ENCODE measurements at places on chromosomes 4 and X.

DNA sequence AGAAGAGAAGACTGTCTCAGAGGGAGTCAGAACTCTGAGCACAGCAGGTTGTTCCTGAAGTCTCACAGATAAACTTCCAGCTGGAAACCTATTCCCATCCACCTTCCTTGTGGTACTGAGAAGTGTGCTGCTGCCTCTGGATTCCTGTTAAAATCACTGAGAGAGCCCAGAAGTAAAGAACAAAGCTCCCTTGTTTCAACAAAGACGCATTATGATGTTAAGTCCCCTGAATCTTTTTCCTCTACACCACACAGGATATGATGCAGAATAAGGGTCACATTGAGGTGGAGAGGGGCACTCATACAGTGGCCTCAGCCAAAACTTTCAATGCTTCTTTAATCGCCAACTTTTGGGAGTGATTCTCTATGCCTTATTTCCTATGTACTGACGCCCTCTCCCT, 321.0 kb downstream of the OPHN1 start:
- no peak for DNase-seq

DNA sequence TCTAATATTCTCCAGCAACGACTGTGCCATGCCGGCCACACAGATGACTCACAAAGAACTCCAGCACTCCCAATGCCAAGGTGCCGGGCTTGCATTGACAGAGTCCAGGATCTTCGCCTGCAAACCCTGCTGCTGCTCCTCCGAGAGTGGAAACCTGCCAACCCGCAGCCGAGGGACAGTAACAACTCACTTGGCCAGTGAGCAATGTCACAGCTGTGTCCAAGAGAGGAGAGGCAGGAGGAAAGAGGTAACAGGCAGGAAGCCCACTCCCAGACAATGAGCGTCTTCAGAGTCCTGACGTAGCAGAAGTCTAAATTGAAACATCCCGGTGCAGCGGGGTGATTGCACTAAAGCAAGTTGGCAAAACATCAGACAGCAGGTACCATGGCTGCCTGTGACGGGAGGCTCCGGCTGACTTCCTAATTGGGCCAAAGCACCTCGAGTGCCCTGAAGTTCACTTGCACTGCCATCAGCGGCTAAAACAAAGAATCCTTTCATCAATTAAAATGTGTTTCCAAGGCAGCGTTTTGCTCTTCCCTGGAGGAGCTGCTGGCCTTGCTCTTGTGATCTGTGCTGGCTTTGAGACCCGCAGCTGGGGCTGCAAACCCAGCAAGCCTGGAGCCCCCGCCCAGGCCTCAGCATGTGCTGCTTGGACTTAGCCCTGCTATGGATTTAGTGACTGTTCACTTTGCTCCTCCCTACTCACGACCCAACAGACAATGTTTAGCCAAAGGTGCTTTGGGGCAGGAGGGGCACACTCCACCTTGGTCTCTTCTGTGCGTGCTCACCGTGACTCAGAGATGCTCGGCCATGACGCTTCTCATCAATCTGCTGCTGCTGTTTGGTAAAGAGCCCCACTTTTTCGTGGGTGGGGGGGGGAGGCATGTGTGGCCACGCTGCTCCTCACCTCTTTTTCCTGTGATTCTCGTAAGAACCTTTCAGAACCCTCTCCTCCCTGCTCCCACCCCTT, 36.5 kb downstream of the DCTD start:
- DNase-seq = no peak

DNA sequence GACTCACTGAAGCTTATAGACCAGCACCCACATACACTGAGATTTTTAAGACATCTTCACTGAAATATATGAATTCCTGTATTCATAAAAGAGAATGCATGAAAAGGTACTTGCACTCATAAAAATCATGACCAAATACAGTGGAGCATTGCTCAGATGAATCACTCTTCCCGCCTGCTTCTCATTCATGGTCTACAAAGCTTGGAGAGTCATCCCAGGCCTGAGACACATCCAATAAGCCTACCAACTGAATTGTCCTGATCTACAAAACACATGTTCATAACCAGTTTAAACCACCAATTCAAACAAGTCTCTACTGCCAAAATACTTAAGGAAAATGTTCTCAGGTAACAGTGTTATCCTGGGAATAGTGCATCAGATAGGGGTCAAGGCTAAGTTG, 38.1 kb downstream of the PROM1 start:
- no peak for DNase-seq

- no peak for DNase-seq
These were observed 349.8 kb downstream of the OPHN1 start for GRCh38 chrX:68083510-68083909.

DNA sequence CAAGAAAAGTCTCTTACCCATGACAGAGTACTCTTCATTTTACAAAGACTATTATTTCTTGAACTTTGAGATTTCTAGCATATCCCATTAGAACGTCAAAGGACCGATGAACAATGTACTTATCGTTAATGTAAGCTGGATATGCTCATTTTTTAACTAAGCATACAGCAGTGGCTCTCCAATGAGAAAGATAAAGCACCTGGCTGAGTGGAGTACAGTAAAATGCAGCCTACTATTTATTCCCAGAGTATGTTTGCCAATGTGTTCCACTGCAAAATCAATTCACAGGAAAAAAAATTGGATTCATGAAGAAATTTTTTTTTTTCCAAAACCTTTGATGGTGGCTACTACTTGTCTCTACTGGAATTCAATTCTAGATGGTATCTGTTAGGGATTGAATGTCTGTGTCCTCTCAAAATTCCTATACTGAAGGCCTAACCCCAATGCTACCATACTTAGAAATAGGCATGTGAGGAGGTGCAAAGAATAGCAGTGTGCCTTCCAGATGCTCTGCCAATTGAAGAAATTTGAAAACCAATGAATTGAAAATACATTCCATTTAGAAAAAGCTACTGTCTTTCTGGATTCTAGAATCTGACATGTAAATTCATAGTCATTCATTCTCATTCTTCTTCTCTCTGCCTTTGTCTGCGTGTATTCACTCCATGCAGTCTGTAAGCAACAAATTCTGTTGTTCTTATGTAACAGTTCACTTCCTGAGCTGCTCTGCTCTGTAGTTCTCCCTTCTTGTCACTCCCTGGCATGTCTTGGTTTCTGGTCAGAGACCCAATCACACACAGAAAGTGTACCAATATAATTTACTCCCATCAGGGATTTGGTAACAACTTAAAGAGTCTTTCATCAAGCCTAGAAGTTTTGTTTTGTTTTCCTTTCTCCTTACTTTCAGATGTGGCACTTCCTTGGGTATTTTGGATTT, 61.4 kb downstream of the PAPSS1 start:
- DNase-seq = no peak

GRCh38 chrX:53133400-53133799, 39.5 kb downstream of the KANTR start:
- DNase-seq = no peak

GRCh38 chr4:119517361-119518229, 111.0 kb downstream of the PDE5A start:
- no peak for DNase-seq

- DNase-seq = no peak
These were observed 27.7 kb downstream of the FBXO8 start for GRCh38 chr4:174255786-174256185.

GRCh38 chrX:17692709-17693346, 44.5 kb upstream of the SCML1 start:
- no peak for DNase-seq

DNA sequence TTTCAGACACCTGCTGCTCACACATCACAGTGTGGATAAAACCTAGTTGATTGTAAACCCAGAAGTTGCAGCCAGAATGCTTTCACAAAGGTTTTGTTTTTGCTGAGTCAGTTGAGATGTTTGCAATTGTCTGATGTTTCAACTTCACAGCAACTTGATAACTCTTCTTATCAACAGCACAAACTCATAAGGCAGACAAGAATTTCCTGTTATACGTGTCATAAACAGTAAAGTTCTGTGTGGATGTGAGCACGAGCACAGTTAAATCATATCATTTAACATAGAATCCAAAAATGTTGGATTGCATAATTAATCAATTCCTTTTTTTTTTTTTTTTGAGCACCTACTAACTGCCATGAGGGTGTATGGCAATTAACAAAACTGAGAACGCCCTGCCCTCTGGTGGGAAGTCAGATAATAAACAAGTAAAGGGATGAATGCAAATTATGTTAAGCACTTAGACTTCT, 512.2 kb downstream of the PDHA2 start:
- no peak for DNase-seq

DNA sequence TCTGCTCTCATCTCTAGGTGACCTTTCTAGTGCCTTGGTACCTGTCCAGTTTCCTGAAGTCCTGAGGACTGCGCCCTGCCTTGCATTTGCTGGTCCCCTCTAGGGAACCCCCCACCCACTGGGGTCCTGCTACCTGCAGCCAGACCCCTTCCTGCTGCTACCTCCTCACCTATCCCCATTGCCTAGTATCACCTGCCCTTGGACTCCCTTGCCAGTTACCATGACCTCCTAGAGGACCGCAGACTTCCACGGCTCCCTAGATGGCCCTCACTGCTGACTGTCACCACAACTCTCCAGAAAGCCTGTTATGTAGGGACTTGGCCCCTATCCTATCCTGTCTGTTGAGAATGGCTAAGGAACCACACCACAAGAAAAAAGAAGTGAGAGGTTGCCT, 166.6 kb downstream of the EFNB1 start:
- peak; percentile 89 for DNase-seq

DNA sequence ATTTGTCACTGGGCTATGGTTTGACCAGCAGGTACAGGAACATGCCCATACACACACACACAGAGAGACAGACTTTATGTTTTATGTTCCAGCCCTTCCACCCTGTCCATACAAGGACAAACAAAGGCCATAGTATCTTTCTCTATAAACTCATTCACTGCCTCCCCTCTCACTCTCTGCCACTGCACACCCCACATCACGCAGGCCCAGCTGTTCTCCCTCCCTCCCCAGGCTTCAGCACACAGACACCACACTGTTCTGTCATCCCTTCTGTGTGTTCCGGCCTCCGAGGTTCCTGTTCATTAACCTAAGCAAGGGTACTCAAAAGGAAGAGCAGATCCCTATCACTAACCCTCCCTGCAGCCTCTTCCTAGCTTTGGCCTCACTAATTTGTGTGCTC, 17.8 kb downstream of the LAS1L start:
- DNase-seq = no peak

- no peak for DNase-seq
These were observed 9.1 kb downstream of the WFS1 start for GRCh38 chr4:6278801-6279197.

- DNase-seq = no peak
These were observed 1.3 kb upstream of the TMEM154 start for GRCh38 chr4:152680988-152681603.

DNA sequence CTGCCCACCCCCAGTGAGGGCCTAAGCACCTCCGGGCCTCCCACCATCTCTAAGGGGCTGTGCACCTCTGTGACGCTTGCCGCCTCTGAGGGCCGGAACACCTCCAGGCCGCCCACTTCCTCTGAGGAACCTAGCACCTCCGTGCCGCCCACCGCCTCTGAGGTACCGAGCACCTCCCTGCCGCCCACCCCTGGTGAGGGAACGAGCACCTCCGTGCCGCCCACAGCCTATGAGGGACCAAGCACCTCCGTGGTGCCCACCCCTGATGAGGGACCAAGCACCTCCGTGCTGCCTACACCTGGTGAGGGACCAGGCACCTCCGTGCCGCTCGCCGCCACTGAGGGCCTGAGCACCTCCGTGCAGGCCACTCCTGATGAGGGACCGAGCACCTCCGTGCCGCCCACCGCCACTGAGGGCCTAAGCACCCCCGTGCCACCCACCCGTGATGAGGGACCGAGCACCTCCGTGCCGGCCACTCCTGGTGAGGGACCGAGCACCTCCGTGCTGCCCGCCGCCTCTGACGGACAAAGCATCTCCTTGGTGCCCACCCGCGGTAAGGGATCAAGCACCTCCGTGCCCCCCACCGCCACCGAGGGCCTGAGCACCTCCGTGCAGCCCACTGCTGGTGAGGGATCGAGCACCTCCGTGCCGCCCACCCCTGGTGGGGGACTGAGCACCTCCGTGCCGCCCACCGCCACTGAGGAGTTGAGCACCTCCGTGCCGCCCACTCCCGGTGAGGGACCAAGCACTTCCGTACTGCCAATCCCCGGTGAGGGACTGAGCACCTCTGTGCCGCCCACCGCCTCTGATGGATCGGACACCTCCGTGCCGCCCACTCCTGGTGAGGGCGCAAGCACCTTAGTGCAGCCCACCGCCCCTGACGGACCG, 977 bp downstream of the MAGEE1 start:
- DNase-seq = no peak

DNA sequence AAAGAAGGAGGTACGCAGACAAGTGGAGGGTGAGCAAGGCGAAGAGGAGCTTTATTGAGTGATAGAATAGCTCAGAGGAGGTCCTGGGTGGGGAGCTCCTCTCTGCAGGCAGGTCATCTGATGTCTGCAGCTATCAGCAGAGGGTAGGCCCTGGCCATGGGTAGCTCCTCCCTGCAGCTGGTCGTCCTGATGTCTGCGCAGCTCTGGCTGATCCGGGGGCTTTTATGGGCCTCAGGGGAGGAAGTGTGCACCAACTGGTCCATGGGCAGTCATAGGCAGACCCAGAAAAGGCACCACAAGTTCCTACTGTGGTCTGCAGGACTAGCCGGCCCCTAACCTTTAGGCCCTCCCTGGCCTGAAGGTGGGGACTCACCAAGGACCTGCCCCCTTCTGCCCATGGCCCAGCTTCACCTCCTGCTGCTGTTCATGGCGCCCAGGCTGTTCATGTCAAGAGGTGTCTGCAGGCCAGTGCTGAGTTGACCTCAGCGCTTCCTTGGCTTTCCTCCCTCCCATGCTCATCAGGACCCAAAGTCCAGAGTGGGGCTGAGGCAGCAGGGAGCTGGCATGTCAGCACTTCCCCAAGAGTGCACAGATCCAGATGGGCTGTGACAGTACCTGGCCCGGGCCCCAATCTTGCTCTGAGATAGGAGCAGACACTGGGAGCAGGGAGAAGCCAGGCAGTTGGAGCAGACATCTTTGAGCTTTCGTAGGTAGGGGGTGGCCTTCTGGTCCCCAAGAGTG, 46.1 kb downstream of the ARAP2 start:
- no peak for DNase-seq

DNA sequence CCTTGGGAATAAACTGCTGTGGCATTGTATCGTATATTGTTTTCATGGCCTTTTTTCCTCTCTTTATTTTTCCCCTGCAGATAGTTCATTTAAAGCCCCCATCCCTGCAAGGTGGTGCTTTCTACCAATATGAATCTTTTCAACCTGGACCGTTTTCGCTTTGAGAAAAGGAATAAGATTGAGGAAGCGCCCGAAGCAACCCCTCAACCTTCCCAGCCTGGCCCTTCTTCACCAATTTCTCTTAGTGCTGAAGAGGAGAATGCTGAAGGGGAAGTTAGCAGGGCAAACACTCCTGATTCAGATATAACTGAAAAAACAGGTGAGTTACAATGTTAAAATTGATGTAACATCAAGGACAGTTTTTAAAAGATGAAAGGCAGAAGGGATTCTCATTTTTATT, 601 bp downstream of the SMARCAD1 start:
- DNase-seq = no peak

GRCh38 chr4:20787940-20788665, 87.8 kb downstream of the PACRGL start:
- no peak for DNase-seq

GRCh38 chr4:5122114-5122513, 70.8 kb downstream of the STK32B start:
- no peak for DNase-seq

GRCh38 chr4:7285244-7286094, 93.1 kb downstream of the SORCS2 start:
- no peak for DNase-seq
